ENCODE measurements at places on chromosomes 3 and 15.

GRCh38 chr15:63331456-63331855 is 50.2 kb downstream of the CA12 start:
- H3K27ac ChIP-seq: no peak overlapping the region
- H3K27me3 ChIP-seq: no peaks in the 10 kb centered on the region
- no peak for DNase-seq
- no peak overlapping the region for H3K4me3 ChIP-seq
- no peaks in the 10 kb centered on the region for H3K36me3 ChIP-seq

DNA sequence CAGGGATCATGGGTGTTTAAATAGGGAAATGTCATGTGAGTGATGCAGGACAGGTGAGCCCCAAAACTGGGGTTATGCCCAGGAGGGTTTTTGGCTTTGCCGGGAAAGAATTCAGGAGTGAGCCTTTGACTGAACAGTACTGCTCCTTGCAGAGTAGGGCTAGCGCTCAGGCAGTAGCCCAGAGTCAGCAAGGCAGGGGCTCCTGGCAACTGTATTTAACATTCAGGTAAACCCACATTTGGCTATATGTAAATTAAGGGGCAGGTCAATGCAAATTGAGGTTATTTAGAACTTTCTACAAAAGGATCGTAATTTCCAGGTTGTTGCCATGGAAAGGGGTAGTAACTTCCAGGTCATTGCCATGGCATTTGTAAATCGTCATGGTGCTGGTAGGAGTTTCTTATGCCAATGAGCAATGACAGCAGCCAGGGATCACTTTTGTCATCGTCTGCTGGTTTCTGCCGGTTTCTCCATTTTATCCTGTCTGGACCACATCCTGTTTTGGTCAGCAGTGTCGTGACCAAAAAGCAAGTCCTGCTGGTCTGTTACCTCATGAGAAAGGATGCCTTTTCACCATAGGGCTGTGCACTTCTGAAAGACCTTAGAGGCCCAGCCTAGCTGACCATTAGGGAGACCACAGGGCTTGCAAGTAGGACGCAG is 24.3 kb downstream of the MTHFS start:
- H3K4me1 ChIP-seq: no peaks in the 10 kb centered on the region
- H3K27ac ChIP-seq: no peak overlapping the region
- no peaks in the 10 kb centered on the region for H3K36me3 ChIP-seq

DNA sequence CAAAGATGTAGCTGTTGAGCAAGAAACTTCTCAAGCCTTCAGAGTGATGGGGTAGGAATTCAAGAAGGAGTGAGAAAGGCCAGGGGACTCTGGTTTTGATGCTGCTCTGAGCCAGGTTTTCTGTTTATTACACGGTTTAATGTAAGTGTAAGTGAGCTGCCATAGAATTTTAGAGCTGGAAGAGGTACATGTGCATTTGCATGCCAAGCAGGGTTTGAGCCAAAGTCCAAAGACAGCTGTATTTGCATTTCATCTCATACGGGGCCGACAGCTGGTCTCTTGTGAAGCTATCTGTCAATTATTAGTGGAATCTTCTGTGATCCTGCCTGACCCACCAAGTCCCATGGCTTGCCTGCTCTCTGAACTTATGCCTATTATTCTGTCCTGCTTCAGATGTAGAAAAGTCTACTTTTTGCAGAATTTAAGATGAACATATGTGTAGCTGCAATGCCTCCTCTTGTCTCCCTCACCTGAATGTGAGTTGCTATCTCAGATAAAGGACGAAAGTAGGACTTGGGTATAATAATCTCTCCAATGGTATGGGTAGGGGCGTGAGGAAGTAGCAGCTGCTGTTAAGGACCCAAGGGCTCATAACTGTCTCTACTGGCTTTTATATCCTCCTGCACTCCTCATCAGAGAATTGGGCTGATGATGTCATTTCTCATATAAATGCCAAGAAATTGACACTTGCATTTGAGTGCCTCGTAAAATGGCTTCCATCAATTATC is 160.0 kb downstream of the SQOR start:
- no peaks in the 10 kb centered on the region for H3K4me1 ChIP-seq
- no peak for DNase-seq
- H3K27me3 ChIP-seq: no peaks in the 10 kb centered on the region
- H3K4me3 ChIP-seq: no peak overlapping the region
- H3K36me3 ChIP-seq: no peaks in the 10 kb centered on the region

- peaks cover 59% of the 10 kb centered on the region for H3K36me3 ChIP-seq
- peaks cover 6% of the 10 kb centered on the region for H3K4me1 ChIP-seq
- DNase-seq: no peak
- H3K27ac ChIP-seq: peak overlapping the region; percentile 56
- no peak overlapping the region for H3K4me3 ChIP-seq
- no peaks in the 10 kb centered on the region for H3K27me3 ChIP-seq
Measured at GRCh38 chr3:63986831-63987230, 36.5 kb downstream of the PSMD6 start.

DNA sequence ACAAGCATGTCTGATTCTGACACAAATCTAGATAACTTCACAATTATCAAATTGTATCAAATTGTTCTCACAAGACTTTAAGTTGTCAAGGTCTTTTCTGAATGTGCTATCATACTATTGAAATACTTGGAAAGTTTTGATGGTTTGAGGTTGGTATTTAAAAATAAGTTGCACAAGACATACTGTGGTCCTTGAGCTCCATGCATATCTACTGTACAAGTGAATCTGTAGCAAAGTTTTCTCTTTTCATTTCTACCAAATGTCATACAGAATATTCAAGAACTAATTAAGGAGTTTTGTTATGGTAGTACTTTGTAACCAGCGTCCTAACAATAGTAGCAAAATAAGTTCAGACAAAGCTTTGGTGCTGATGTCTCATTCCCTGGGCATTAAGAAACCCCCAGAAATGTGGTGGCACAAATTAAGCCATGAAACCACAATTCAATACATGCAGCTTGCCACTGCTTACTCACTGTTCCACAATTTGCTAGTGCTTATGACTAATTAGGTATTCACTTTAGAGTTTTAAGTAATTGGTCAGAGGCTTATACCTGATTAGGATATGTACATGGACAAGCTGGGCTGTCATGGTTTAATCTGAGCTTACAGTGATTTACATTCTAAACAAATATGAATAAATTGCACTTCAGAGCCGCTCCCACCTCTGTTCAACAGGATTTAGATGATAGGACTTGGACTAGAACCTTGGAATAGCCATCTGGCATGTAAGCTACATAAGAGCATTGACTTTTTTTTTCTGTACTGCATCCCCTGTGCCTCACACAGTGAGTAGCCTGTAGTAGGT is 8.8 kb downstream of the TBC1D23 start:
- peak overlapping the region; percentile 70 for H3K27ac ChIP-seq
- H3K27me3 ChIP-seq: no peaks in the 10 kb centered on the region
- peak overlapping the region; percentile 12 for H3K4me3 ChIP-seq
- peaks cover 78% of the 10 kb centered on the region for H3K4me1 ChIP-seq
- no peak for DNase-seq

- H3K36me3 ChIP-seq: no peaks in the 10 kb centered on the region
- no peaks in the 10 kb centered on the region for H3K27me3 ChIP-seq
- DNase-seq: no peak
- H3K4me1 ChIP-seq: no peaks in the 10 kb centered on the region
- H3K27ac ChIP-seq: no peak overlapping the region
- H3K4me3 ChIP-seq: no peak overlapping the region
Measured at GRCh38 chr3:152785051-152785450, 49.9 kb upstream of the P2RY1 start.

All from gastrocnemius medialis (tissue), 4 donors.